Pons (tissue), 1 donor: ENCODE measurements at places on chromosomes 2 and 18.

DNA sequence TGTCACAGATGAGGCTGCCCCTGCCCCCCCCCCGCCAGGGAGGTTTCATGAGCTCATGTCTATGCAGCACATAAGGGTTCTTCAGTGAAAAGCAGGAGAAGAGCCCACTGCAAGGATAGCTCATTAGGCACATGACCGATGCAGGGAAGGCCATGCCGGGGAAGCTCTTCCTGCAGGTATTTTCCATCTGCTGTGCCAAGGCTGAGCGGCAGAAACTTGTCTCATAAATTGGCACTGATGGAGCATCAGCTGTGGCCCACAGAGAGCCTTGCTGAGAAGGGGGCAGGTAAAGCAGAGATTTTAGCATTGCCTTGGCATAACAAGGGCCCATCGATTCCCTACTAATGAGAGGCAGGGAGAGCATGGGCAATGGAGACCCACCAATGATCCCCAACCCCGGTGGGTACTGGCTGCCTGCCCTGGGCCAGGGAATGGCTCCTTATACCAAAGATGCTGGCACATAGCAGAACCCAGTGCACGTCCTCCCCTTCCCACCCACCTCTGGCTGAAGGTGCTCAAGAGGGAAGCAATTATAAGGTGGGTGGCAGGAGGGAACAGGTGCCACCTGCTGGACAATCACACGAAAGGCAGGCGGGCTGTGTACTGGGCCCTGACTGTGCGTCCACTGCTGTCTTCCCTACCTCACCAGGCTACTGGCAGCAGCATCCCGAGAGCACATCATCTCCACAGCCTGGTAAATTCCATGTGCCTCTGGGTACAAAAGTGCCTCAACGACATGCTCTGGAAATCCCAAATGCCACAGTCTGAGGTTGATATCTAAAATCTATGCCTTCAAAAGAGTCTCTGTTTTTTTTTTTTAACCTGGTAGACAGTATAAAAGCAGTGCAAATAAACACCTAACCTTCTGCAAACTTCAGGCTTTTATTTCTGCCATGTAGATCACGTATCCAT, 41.4 kb downstream of the STEAP3 start:
- no peak for DNase-seq

DNA sequence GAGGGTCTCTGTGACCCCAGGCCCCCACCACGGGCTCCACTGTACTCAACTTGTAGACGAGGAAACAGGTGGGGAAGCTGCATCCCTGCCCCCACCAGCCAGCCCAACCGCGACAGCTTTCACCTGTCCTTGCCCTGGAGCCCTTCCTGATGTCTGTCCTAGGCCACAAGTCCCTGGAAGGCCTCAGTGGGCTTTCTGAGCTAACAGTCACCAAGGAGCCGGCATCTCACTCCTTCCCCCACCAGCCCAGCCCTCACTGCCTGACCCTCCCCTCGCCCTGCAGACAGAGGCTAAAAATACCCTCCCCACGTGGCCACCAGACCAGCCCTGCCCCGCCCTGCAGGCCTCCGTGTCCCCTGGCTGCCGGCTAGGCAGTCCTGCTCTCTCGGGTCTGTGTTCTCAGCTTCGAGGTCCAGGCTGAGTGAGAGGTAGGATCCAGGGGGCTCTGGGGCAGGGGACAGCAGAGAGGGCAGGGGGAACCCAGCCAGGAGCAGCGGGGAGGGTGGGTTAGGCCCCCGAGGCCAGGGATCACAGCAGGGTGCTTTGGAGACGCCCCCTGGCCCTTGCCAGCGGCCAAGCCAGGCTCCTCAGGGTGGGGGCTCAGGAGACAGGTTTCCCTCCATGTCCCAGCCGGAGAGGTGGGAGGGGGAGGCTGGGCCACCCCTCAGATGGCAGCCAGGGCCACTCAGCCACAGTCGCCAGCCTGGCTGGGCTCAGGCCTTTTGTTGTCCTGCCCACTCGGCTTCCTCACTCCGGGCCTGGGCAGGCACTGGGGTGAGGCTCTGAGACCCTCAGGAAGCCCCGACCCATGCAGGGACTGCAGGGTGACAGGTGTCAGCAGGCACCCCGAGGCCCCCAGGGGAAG, at the start of gene KLHL30:
Gene KLHL30 (plus strand): TSS at position 338 of the 865 bp plus-strand sequence. CDS start 2,087 bp downstream, outside the sequence.
- no peak for DNase-seq

- no peak for DNase-seq
Observed at GRCh38 chr2:237180187-237180586, 94.5 kb downstream of the COPS8 start.

- DNase-seq: no peak
Observed at GRCh38 chr2:65545837-65546805, 113.7 kb upstream of the SPRED2 start.

DNA sequence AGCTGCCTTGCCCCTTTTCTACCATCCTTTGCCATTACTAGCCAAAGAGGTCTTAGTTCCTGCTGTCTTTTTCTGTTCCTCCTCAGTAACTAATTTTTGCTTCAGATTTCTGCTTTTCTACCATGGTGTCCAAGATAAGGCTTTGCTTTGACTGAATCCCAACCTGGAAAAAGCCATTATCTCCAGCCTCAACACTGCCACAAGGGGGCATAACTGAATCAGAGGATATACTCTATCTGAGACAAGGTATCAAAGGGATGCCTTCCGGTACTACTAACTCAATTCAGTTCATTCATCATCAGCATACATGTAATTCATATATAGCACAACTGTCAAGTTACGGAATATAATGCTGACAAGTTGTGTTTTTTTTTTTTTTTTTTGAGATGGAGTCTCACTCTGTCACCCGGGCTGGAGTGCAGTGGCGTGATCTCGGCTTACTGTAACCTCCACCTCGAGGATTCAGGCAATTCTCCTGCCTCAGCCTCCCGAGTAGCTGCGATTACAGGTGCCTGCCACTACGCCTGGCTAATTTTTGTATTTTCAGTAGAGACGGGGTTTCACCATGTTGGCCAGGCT, 11.4 kb downstream of the OSGEPL1 start:
- DNase-seq: peak; percentile 26

DNA sequence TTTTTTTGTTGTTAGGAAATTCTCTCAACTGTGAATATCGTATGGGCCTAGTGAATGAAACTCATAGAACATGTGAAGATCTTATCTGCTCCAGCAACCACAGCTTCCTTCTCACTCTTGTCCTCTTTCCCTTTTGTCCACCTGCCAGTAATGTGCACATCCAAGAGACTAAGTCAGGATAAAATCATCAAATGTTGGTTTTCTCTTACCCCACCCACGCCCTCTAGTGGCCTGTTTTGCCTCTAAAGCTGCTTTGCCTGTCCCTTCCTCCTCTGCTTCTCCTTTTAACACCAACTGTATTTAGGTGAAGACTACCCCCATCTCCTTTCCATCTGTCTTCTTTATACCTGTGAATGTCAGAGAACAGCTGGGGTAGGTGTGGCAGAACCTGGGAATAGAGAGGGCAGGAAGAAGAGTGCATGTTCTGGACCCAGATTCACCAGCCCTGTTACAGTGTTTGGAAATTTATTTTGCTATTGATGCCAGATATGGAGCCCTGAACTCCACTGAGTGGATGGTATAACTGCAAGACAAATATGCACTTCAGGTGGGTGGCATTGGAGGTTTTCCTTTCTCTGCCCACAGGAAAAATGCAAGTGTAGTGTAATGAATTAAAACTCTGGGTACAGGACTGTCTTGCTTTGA, 8.4 kb upstream of the MGAT5 start:
- peak; percentile 90 for DNase-seq

- DNase-seq: peak; percentile 74
Observed at GRCh38 chr2:26245231-26245732, 543 bp downstream of the HADHB start.

DNA sequence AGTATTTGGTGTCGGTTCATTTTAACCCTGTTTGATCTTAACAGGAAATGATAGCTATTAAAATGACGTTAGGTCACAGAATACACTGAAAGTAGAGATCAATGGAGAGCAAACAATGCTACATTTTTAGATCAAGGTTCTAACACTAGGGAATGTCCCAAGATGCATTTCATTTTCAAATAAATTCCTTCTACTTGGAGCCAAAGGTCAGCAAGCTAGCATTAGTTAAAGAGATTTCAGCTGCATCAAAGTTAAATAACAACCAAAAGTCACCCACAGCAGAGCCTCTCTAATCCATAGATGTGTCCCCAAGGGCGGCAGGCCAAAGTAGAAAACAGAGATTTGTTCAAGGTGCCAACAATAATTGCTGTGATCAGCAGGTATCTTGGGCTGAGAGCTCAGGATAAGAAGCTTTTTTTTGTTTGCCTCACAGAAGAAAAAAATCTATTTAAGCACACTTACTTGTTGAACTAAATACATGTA, 1233.6 kb upstream of the TMEFF2 start:
- no peak for DNase-seq

- peak; percentile 14 for DNase-seq
Observed at GRCh38 chr2:190786404-190787166, 94.0 kb upstream of the GLS start.

- no peak for DNase-seq
Observed at GRCh38 chr18:67318651-67319050, 197.9 kb downstream of the DSEL start.

DNA sequence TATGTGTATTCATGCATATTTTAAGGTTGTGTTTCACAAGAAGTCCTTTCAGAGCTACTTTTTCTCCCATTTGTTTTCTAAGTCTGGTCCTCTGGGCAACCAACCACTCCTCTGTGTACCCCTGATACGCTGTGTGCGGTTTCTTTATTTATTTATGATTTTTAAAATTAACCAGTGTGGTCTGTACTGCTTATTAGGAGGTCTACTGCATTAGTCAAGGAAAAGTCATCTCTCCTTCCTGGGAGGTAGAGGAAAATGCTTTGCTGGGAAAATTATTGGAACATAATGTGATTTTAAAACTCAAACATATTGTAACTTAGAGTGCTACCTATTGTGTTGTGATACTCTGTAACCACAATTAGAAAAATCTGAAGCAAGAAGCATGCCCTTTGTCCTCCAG, 1404.3 kb downstream of the SUCLG1 start:
- no peak for DNase-seq

GRCh38 chr2:135905679-135906078, 29.4 kb upstream of the MCM6 start:
- no peak for DNase-seq

GRCh38 chr2:239984421-239985194, 40.5 kb downstream of the NDUFA10 start:
- DNase-seq: no peak

DNA sequence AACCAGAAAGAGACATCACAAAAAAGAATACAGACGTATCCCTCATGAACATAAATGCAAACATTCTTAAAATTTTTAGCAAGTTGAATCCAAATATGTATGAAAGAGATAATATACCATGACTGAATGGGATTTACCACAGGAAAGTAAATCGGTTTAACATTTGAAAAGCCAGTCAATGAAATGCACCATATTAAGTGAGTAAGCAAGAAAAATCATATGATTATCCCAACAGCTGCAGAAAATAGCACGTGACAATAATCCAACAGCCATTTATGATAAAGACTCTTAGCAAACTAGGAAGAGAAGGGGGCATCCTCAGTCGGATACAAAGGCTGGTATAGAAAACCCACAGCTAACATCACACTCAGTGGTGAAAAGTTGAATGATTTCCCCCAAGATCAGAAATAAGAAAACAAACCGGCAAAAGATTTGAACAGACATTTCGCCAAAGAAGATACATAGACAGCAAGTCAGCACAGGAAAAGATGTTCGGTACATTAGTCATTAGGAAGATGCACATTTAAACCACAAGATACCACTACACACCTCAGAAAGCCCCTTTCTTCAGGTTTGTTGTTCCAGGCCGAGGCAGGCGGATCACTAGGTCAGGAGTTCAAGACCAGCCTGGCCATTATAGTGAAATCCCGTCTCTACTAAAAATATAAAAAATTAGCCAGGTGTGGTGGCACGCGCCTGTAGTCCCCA, 144.3 kb downstream of the INHBB start:
- no peak for DNase-seq
